ENCODE measurements at places on chromosomes 11 and 22.

DNA sequence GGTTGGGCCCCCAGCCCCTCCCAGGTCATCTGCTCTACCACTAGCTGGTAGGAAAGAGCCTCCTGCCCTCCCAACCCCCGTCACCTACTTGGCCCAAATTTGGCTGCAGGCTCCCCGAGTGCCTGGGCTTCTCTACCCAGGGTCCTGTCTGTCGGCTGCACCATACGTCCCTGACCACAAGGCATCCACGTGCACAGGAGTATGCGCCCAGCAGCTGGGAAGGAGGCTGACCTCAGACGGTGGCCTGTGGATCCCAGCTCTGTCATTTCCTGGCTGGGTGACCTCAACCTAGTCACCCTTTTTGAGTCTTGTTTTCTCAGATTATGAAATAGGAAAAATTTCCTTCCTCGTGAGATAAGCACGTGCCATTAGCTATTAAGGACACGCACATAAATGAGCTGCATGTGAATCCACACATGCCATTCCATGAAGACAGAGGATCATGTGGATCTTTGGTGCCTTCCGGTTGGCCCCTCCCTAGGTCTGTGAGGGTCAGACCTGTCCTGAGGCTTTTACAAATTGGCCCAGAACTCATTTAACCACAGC lies 13.7 kb downstream of the CYB561A3 start:
- DNase-seq: no peak

- DNase-seq: no peak
Observed at GRCh38 chr22:19997561-19998231, 18.9 kb downstream of the ARVCF start.

DNA sequence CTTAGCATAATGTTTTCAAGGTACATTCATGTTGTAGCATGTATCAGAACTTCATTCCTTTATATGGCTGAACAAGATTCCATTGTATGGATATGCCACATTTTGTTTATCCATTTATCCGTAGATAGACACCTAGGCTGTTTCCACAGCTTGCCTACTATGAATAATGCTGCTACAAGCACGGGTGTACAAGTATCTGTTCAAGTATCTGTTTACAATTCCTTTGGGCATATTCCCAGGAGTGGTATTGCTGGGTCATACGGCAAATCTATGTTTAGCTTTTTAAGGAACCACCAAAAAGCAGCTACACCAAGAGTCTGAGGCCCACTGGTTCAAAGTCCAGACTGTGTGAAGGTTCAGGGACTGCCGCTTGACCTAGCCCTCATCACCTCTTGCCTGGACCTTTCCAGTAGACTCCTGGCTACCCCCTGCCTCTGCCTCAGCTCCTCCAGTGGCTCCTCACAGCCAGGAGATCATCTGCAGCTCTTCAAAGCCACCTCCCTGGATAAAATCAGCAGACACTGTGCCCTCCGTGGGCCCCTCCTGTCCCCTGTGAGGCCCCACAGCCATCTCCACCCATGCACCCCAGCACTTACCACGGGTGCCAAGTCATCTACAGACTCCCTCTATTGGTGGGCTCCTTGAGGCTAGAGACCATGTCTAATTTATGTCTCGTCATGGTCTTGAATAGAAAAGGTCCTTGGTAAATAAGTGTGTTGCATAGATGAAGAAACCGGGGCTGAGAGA lies 160.3 kb downstream of the MN1 start:
- no peak for DNase-seq

- DNase-seq: no peak
Observed at GRCh38 chr11:131880316-131880715, 509.9 kb downstream of the NTM start.

- no peak for DNase-seq
Observed at GRCh38 chr11:11263238-11264005, 89.6 kb downstream of the CSNK2A3 start.

DNA sequence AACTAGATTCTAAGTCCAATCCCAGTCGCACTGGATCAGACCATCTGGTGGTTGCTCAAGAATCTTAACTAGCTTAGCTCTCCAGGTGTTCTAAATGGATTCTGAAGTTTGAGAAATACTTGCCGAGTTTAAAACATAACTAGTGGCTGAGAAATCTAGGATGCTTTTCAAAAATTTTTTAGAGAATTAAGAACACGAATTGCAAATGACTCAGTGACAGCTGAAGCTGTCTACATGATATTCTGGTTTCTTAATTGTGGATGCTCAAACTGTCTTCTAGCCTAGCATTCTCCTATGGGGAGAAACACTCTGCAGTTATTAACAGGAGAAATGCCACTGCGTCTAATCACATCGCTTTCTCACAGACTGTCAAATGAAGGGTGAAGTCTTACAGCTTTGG lies 20.2 kb upstream of the TP53AIP1 start:
- no peak for DNase-seq

DNA sequence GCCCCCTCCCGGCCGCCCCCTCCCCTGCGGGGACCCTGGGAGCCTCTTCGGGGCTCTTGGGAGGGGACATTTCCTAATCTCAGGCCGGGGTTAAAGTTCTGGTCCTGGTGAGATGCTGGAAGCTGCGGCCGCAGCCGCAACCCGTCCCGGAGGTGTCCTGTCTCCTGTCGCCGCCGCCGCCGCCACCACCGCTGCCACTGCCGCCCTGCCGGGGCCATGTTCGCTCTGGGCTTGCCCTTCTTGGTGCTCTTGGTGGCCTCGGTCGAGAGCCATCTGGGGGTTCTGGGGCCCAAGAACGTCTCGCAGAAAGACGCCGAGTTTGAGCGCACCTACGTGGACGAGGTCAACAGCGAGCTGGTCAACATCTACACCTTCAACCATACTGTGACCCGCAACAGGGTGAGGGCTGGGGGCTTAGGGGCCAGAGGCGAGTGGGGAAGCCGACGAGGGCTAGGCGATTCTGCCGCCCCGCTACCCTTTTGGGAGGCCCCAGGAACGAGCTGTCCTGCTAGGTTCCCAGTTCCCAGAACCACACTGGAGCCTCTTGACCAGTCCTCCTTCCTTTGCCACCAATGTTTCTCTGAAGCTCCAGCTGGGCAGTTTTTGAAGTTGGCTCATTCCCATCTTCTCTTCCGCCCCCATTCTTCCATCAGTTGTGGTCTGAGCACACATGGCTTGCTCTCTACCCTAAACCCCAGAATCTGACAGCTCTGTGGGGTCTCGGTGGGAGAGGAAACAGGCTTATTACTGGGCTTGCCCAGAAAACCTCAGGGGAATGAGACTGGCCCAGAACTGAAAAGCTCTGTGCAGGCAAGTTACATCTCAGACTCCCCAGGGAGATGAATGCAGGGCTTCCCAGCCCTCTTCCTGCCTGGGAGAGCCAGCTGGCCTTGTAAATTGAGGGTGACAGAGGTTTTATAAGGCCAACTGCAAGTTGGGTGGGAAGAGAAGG lies 781 bp downstream of the SIDT2 start:
- DNase-seq: no peak

DNA sequence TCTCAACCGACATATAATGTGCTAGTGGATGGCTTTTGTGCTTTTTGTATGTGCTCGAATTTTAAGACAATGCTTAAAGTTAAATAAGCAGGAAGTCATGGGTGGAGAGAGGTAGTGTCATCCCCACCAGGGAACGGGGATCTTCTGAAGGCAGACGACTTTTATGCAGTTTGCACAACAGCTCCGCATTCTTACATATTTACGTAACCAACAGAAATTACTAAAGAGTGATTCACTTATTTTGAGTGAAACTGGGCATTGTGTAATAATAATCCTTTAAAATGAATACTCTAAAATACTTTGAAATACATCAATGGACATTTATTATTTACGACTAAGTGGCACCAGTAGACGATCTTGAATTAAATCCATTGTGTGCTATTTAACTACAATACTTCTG lies 305.1 kb downstream of the CNTN5 start:
- DNase-seq: no peak

GRCh38 chr11:96357794-96358193 lies 14.8 kb upstream of the MAML2 start:
- DNase-seq: no peak

- no peak for DNase-seq
Observed at GRCh38 chr11:15707194-15707593, 592.5 kb downstream of the INSC start.

- DNase-seq: no peak
Observed at GRCh38 chr11:128965485-128965884, 22.8 kb upstream of the TP53AIP1 start.

DNA sequence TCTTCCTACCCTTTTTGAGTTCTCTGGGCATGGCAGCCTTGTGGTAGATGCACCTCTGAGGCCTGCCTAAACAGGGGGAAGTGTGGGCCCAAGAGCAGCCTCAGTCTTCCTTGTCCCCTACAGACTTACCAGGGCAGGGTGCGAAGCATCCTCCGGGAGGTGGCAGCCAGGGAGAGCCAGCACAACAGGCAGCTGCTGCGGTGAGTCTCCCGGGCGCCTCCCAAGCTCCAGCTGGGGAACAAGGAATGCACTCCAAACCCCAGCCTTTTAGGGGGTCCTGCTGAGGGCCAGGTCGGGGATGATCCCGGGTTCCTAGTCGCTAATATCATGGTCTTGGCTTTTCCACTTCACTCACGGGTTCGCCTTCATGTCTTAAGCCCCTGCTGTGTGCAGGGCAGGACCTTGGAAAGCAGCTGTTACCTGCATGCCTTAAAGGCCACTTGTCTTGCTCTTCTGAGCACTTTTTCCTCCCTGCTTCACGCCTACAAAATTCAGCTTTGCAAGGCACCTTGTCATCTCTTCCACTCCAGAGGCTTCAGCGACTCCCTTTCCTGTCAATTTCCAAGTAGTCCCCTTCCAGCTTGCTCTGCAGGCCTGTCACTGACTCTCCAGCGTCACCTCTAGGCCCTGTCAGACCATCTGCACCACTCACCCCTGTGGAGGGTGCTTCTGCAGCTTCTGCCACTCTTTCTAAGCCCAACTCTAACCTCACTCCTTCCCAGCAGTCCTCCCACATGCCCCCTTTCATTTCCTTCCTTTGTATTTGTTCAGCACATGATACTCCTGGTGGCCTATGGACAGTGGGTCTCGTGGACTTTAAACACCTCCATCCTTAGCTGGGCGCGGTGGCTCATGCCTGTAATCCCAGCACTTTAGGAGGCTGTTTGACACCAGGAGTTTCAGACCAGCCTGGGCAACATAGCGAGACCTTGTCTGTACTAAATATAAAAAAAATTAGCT lies 57.0 kb downstream of the PISD start:
- no peak for DNase-seq

DNA sequence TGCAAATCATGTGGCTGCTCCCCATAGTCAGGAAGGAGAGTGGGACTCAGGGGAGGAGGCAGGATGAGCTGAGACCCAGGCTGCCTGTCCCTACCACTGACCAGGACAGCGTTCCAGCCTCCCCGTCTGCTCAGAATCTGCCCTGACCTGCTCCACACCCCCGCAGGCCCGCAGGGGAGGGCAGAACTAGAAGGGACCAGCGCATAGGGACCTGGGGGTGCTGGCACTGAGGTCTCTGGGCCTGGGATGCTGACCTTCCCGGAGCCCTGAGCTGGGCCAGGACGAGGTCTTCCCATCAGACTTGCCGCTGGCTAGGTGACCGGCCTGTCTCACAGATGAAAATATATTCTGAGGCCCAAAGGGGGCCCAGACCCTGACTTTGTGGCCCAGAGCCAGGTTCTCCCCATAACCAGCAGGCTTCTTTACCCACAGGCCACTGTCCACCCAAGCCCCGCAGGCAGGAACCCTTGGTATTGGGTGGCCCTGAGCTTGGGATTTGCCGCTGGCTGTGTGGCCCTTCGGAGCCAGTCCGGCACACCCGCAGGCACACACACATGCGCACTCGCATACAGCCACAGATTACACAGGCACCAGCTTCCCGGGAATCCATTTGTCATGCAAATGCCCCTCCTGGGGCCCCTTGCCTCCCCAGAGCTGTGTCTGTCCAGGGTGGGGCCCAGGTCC lies 13.8 kb upstream of the PIM3 start:
- no peak for DNase-seq

GRCh38 chr11:48029681-48030290 lies 49.4 kb downstream of the PTPRJ start:
- no peak for DNase-seq

GRCh38 chr11:134502153-134502550 lies 90.1 kb upstream of the B3GAT1 start:
- no peak for DNase-seq

DNA sequence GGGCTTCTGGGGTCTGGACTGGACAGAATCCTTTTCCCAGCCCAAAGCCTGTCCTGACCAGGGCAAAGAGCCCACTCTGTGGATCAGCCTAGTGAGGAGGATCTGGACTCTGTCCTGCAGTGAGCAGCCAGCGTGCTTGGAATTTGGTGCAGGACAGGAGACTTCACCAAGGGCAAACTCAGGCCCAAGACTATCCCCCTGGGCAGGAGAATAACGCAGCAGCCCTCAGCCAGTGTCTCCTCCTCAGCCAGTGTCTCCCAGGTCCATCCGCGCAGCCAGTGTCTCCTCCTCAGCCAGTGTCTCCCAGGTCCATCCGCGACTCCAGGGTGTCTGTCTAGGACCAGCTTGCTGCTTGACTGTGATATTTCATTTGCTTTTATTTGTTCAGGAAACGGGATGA lies 1334.0 kb downstream of the TBC1D22A start:
- no peak for DNase-seq

DNA sequence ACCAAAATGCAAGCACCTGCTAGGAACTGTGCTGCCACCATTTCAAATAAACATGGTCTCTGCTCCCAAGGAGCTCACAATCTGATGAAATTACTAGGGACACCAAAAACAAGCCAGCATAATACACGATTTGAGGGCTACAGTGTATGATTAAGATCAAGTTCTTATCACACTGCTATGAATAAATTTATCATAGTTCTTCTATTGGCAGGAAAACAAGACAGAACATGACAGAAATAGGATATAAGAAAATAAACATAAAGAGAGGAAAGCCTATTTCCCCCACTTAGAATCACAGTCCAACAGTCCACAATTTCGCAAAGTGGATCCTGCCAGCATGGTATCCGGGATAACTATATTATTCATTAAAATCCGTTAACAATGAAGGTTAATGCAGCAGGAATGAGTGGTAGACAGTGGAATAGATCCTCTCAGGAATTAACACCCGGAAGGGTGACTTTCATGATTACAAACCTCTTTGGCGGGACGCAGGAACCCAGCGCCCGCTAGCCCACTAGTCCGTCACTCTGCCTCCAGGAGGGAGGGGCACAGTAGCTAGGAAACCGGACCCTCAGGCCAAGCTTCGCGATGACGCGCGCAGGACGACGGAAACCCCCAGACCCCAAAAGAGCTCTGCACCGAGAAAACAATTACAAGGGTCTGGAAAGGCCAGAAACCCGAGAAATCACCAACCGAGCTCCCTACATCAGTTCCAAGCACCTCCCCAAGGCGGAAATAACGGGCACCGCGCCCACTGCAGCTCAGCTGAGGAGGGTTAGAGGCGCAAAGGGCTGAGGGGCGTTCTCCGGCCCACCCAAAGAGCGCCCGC lies 607 bp downstream of the CCDC82 start:
- DNase-seq: no peak

DNA sequence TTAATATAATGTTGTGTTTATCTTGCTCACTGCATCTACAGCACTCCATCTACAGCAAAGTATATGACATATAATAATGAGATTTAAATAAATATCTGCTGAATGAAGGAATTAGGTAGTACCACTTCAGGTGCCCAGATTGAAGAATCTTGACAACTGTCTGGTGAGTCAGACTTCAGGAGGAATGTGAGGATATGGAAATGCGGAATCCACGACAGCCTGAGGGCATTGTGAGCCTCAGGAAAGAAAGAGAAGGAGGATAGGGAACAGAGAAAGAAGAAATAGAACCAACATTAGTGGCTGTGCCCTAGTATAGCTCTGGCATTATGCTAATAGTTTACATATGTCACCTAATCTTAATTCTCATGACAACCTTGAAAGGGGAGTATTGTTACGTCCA lies 304.4 kb downstream of the AASDHPPT start:
- no peak for DNase-seq

GRCh38 chr22:43520632-43521039 lies 108.8 kb downstream of the MPPED1 start:
- no peak for DNase-seq

- DNase-seq: no peak
Observed at GRCh38 chr22:19058713-19059451, 63.3 kb downstream of the DGCR2 start.
